Karpas-422 (cell line): ENCODE measurements at places on chromosomes 13 and 19.

- no peak for DNase-seq
Measured at GRCh38 chr19:34687348-34687747, 9.9 kb downstream of the ZNF302 start.

- peak; percentile 58 for DNase-seq
Measured at GRCh38 chr19:34365463-34366401, 736 bp downstream of the GPI start.

DNA sequence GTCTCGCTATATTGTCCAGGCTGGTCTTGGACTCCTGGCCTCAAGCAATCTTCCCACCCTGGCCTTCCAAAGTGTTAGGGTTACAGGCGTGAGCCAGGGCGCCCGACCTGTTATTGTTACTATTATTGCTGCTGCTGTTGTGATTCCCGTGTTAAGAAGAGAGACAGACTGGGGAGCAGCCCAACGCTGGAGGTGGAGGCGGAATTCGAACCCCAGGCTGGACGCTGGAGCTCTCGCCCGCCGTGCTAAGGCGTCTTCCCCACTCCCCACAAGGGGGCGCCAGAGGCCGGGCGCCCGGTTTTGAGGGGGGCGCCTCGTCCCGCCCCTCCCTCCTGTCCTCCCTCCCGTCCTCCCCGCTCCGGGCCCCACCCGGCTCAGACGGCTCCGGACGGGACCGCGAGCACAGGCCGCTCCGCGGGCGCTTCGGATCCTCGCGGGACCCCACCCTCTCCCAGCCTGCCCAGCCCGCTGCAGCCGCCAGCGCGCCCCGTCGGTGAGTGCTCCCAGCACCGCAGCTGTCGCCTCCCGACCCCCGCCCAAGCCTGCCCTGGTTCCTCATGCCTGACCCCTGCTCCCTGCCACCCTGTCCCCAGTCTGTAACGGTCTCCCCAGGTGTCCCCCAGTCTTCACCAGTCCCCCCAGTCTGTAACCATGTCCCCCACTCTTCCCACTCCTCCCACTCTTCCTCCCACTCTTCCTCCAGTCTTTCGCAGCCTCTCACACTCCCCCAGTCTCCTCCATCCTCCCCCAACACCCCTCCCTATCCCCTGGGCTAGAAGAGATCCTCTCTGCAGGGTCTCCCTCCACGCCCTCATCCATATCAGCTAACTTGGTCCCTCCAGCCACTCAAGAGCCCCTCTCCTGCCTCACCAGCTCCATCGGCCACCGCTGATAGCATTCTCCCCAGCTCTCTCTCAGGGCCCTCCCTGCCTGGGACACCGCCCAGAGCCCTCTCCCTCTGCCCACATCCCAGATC, at the start of gene EHD2:
Gene EHD2 (plus strand): TSS at position 377 of the 976 bp plus-strand sequence. CDS start 3,191 bp downstream, outside the sequence.
- peak; percentile 64 for DNase-seq

DNA sequence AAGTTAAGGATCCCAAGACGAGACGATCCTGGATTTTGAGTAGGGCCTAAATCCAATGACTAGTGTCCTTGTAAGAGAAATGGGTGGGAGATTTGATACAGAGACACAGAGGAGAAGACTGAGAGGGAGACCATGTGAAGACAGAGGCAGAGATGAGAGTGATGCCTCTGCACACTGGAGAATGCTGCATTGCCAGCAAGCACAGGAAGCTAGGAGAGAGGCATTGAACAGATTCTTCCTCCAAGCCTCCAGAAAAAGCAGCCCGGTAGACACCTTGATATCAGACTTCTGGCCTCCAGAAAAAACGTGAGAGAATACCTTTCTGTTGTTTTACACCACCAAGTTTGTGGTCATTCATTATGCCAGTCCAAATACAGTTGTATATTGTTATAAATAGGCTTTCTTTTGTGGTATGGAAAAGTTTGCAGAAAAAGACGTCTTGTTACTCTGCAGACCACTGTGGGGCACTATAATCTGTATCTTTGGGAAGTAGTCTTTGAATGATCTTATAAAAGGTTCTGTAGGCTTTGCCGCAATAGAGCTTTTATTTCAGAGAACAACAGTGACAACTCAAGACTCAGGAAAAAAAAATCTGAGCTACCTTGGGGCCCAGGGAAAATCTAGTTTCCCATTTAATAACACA, 17.9 kb upstream of the RFC3 start:
- DNase-seq: peak; percentile 87

DNA sequence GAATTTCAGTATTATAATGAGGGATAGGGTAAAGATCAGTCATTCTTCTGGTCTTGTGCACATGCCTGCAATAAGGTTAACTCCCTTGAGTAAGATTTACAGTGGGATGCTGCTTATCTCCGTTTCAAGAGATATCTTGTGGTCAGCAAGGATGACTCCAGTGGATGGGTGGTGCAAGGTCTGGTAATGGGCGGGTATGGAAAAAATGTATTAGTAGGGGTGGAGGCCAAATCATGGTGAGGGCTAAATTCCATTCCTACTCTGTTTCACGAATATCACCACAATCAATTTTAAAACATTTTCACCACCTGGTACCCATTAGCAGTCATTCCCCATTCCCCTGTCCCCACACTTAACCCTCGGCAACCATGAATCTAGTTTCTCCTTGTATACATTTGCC, 40.6 kb downstream of the CCDC122 start:
- no peak for DNase-seq

GRCh38 chr13:103102482-103102881, 36.3 kb upstream of the SLC10A2 start:
- no peak for DNase-seq

- DNase-seq: no peak
Measured at GRCh38 chr13:38166116-38166515, 183.5 kb upstream of the UFM1 start.

DNA sequence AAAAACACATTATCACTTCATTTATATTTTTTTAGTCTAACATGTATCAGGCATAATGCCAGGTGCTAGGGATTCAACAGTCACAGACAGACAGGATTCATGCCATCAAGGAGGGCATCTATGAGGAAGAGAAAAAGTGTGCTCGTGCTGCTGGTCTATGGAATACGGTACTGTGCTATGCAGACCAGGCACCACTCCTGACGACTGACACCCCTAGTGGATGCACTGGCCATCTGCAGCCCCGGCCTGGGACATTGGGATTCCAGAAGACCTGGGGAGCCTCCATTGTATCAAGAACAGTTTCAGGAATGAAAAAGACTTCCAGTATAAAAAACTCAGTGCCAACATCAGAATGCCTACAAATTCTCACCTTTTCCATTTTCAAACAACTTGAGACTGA, 94.0 kb downstream of the KLF12 start:
- peak; percentile 86 for DNase-seq

GRCh38 chr13:109226631-109227030, 559.8 kb downstream of the IRS2 start:
- no peak for DNase-seq

GRCh38 chr19:18304458-18305310, 18.2 kb downstream of the LSM4 start:
- peak; percentile 84 for DNase-seq

GRCh38 chr19:29576761-29577648, 29.1 kb upstream of the POP4 start:
- DNase-seq: no peak

- DNase-seq: peak; percentile 30
Measured at GRCh38 chr19:17929056-17929455, 3.8 kb upstream of the CCDC124 start.

DNA sequence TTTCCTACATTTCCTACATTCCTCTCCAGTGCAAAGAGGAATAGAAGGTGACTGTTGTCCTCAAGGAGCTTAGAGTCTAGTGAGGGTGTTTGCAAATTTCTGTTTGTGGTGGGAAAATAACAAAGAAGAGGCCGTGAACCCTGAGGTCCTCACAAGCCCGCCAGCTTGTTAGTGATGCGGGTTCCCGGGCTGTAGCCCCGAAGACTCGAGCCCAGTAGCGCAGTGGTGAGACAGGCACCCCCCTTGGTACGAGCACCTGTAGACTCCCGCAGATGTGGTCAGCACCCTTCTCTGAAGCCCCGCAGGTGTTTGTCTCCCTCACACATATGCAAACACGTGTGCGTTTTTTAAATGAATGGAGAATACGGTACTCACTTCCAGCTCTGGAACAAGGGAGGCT, 26.5 kb upstream of the SPACA7 start:
- no peak for DNase-seq

- DNase-seq: no peak
Measured at GRCh38 chr13:57825066-57825465, 193.5 kb downstream of the PCDH17 start.
